ENCODE measurements at places on chromosomes 6 and 20.

DNA sequence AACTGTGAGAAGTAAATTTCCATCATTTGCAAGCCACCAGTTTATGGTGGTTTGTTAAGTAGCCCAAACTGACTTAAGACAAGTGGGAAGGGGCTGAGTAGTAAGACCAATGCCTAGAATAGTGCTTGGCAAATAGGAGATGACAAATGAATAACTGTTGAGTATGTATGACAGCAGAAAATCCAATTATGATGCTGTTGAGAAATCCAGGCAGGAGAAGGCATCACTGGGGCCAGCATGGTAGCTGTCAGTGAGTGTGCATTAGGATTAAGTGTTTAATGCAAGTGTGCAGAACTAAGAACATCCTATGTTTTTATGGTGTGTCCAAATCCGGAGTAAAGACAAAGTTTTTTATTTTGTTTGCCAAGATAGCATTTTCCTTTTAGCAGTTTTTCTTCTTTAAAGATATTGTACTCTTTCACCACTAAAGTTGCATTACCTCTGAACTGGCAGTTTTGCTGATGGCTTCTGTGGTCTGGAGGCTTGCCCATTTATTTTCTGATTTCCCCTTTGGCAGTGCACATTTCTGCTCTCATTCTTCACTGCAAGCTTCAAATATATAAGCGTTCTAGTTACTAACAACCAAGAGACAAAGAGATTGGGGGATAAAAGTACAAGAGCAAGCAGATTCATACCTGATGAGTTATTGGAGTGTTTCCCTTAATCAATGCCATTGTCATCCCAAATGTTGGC is 289.7 kb downstream of the KCNQ5 start:
- DNase-seq = no peak

DNA sequence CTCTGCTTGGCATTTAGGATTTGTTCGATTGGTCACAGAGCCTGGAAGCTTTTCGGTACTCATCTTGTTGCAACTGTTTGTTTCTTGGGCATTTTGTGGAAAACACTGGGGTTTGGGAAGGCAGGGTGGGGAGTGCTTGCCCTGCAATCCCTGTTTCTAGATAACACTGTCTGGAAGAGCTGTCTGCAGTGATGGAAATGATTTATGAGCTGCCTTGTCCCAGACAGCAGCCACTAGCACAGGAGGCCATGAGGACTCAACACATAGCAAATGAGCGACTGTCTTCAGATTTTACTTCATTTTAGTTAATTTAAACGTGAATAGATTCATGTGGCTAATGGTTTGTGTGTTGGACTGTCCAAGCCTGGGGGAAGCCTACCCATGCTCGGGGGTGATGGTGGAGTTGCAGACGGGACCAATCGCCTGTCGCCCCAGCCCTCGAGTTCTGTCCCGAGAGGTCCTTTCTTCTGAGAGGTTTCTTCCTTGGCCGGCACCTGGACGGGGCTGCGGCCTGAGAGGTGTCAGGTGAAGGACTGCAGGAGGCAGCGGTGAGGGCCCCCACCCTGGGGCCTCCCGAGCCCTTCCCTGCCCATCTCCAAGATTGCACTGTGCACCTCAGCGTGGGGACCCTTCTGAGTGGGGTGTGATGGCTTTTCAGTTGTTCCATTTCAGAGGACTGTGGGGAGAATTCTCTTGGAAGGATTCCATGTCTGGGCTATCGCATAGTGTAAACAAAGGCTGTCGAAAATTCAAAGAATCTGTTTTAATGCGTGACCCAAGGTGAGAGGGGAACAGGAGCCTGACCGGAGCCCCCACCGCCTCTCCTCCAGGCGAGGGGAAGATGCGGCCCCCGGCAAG is 55.4 kb downstream of the SMOC2 start:
- no peak for DNase-seq

- DNase-seq = no peak
Observed at GRCh38 chr6:26270486-26270861, 94.5 kb upstream of the BTN3A2 start.

DNA sequence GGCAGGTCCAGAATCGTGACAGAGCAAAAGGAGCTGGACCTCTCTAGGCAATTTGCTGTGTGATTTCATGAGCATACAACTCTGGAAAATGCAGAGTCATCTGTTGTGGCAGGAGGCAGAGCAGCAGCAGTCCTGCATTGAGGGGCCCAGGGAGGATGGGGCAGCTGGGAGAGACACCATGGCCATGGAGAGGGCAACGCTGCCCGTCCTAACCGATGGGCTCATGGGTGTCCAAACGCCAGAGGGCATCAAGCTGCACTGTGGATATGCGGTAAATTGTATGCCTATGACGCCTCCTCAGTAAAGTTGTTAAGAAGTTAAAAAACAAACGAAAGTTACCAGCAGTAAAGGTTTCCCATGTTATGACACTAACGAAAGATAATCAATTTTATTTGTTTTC is 42.2 kb upstream of the DACT2 start:
- no peak for DNase-seq

- DNase-seq = no peak
Observed at GRCh38 chr20:49034070-49034732, 11.9 kb upstream of the CSE1L start.

Data from stimulated activated CD4-positive, alpha-beta T cell treated with anti-CD3 and anti-CD28 coated beads, Interleukin-12 subunit alpha, Interleukin-12 subunit beta, amount 100 ng/mL, for 48 hours (primary cell).